ENCODE measurements at places on chromosomes 4 and X. TPM values are rescaled to one million over a fixed set of nuclear protein-coding genes. Genes with fewer than 3 reads are reported as not detected.

FHDC1 gene
- 5.6 TPM for polyA plus RNA-seq

LIMCH1 gene
- 141 TPM for polyA plus RNA-seq

HMX1 gene
- polyA plus RNA-seq, result 0.14 TPM

SYNPO2 gene
- polyA plus RNA-seq, result 162 TPM

OCRL gene
- 11.1 TPM for polyA plus RNA-seq

SPANXB1 gene
- not detected for polyA plus RNA-seq

CLDN2 gene
- 0.75 TPM for polyA plus RNA-seq

DNA sequence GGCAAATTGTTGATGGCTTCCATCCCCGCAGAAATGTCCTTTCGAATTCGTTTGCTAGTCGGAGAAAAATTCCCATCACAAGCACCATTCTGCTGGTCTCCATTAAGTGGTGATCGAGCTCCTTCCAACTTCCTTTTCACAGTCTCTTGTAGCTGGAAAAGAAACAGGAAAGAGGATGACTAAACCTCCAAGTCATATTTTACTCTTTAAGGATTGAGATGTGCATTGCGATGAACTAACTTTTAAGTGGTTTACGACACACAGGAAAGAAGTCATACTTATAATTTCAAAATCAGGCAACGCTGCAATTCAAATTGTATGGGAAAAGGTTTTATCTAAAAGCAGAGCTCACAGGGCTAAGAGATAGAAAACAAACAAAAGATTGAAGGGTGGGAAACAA is 225.2 kb downstream of the MGST2 start:
- DNase-seq, result no peak

DNA sequence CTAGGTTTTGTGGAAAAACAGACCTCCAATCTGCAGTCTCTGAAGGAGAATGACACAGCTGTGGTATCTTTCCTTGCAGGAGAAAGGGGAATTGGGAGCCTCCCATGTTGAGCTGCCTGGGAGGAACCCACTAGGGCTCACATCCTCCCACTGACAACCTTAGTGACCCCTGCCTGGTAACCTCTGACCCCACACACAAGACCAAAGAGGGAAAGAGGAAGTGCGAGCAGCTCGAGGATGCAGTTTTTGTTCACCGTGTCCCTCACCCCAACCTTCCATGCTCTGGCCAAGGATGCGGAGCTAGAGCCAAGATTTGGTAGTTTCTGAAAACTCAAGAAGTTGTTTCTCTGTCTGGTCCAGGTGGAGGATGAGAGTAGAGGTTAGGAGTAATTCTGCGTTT is 5.4 kb upstream of the ZXDA start:
- no peak for DNase-seq

DNA sequence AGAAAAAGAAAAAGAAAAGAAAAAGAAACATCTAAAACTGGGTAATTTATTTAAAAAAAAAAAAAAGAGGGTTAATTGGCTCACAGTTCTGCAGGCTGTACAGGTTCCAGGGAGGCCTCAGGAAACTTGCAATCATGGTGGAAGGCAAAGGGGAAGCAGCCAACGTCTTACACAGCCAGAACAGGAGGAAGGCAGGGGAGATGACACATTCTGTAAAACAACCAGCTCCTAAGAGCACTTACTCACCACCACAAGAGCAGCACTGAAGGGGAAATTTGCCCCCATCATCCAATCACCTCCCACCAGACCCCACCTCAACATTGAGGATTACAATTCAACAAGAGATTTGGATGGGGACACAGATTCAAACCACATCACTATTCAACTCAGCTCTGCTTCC is 36.8 kb upstream of the TMEM184C start:
- DNase-seq, result no peak

- no peak for DNase-seq
Measured at GRCh38 chr4:8829584-8829983, 42.1 kb downstream of the HMX1 start.

DNA sequence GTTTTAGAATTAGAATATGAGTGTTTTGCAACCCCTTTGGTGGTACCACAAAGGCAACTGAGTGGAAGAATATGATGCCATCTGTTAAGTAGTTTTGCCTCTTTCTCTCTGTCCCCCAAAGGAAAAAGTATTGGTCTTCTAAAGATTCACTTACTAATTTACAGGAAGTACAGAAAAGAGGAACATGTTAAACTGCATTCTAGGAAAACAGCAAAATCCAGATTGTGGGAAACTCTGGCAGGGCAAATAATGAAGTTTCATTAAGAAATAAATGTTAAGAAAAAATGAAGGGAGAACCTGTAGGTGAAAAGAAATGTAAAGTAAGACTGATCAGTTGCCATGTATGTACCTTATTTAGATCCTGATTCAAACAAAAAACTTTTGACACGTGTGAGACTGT is 39.3 kb downstream of the NSUN7 start:
- no peak for DNase-seq

DNA sequence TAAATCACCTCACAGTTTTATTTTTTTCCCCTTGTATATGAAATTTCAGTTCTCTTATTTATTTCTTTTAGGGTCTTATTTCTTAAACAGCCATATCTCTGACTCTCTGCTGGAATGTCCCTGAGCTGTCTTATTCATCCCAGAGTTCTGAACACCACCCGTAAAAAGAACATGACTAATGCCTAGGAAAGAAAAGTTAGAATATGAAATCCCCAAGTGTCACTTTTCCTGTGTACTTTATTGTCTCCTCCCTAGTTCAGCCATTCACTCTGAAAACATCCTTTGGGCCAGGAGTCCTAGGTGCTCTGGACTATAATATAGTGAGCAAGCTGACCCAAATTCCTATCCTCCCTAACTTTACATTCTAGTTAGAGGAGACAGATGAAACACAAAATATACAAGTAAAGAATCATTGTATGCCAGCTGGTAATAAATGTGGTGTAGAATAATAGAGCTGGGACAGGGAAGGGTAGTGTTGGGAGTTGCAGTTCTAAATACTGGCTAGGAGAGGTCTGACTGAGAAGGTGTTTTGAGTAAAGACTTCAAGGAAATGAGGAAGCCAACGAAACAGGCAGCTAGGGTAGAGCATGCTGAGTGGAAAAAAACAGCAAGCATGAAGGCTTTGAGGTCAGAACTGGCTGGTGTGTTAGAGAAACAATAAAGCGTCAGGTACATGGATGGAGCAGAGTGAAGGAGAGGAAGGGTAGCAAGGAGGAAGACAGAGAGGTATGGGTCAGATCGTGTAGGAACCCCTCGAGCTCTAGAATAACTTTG is 40.6 kb upstream of the FTHL17 start:
- DNase-seq, result no peak

- DNase-seq, result no peak
Measured at GRCh38 chr4:71732706-71733105, 51.2 kb downstream of the GC start.

- no peak for DNase-seq
Measured at GRCh38 chr4:53068755-53069330, 206.7 kb downstream of the RASL11B start.

- no peak for DNase-seq
Measured at GRCh38 chr4:158523990-158524535, 2.4 kb downstream of the RXFP1 start.

- DNase-seq, result no peak
Measured at GRCh38 chrX:13492286-13492685, 77.1 kb upstream of the EGFL6 start.

- no peak for DNase-seq
Measured at GRCh38 chr4:163702736-163703135, 208.2 kb downstream of the TMA16 start.

Data from forelimb muscle (tissue), 1 donor.